Aorta (tissue), 5 donors: ENCODE measurements at places on chromosomes 7 and 10. TPM values are rescaled to one million over a fixed set of nuclear protein-coding genes. Genes with fewer than 3 reads are reported as not detected.

- no peak for DNase-seq
These were observed 17.8 kb upstream of the LCOR start for GRCh38 chr10:96814264-96814663.

- no peak for DNase-seq
These were observed 275.9 kb downstream of the MAD1L1 start for GRCh38 chr7:1956611-1957470.

DNA sequence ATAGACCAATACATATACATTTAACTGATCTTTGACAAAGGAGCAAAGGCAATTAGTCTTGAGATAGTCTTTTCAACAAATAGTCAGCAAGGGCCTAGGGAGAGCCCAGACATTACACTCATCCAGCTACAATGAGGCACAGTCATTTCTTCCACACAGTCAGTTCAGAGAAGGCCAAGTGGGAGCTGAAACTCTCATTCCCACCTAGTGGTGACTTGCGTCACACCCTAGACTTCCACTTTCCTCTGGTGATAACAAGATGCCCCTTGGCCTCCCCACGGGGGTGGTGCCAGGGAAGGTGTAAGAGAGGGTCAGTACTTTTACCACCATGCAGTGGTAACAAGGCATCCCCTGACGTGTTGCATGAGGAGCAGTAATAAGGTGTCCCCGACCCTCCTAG, 8.0 kb downstream of the FRMPD2 start:
- DNase-seq = no peak

DNA sequence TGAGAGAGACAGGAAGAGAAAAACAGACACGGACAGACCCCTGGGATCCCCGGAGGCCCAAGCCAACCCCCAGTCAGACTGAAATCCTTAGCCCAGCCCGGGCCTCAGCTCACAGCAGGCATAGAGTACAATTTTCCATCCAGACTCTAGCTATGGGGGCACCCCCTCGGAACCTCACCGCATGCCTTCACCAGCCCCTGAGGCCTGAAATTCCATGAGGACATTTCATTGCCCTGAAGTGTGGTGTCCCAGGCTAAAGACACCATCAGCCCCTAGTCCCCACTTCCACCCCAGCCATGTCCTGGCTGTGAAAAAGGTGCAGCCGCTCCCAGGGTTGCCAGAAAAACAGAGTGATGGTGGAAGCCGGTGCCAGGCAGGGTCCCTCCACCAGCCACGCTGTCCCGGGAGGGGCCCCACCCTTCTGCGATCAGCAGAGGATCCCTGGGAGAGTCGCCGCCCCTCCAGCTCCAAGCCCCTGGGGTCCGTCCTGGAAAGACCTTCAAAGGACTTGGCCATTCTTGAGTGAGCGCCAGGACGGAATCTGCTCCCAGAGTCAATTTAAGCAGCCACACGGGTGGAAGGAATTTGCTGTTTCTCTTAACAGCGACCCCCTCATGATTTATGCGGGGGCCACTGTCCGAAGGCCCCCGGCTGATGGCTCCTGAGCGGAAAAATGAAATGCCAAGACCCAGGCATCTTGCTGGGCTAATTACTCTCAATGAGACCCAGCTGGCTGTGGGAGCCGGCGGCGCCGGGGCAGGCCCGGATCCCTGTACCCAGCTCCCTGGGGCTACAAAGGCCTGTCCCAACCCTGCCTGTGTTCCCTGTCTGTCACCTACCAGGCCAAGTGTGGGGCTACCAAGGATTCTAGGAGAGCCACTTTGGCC, 23.2 kb downstream of the MYL10 start:
- DNase-seq = peak; percentile 68

SYCE1 gene
- total RNA-seq = 0.39 TPM

NPSR1 gene
- total RNA-seq = not detected

WEE2 gene
- not detected for total RNA-seq

CLRN3 gene
- total RNA-seq = not detected

WNT16 gene
- total RNA-seq = not detected

EBLN1 gene
- total RNA-seq = not detected

GIMAP7 gene
- total RNA-seq = 28.6 TPM
